DMS153 (cell line): ENCODE measurements at places on chromosomes 5 and 9.

DNA sequence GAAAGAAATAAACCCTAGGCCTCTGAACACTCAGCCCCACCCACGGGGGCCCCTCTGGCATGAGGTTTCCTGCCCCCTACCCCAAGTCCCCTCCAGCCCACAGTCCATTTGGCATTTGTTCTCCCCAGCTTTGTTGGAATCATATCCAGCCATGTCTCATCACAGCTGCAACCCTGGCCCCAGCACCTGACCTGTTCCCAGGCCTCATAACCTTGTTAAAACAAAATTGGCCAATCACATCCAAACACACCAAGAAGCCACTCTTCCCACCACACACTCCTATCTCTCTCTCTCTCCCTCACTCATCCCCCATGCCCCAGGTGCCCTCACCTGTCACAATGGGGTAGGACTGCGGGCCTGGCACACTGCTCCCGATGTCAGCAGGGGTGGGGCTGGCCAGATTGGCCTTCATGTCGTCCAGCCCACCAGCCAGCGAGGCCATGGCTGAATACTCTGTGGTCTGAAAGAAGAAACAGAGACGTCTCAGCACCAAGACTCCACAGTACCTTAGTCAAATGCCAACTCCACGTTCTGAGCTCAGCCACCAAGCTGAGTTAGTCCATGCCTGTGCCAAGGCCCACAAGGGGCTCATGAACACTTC lies 110.9 kb downstream of the PAX5 start:
- no peak for DNase-seq

DNA sequence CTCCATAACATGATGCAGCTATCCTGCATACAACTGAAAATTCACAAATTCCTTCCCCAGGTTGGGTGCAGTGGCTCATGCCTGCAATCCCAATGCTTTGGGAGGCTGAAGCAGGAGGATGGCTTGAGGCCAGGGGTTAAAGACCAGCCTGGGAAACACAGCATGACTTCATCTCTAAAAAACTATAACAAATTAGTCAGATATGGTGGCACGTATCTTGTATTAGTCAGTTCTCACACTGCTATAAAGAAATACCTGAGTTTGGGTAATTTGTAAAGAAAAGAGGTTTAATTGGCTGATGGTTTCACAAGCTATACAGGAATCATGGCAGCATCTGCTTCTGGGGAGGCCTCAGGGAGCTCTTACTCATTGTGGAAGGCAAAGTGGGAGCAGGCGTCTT lies 56.4 kb upstream of the DAPK1 start:
- no peak for DNase-seq

GRCh38 chr9:94811074-94811473 lies 84.6 kb downstream of the AOPEP start:
- no peak for DNase-seq

DNA sequence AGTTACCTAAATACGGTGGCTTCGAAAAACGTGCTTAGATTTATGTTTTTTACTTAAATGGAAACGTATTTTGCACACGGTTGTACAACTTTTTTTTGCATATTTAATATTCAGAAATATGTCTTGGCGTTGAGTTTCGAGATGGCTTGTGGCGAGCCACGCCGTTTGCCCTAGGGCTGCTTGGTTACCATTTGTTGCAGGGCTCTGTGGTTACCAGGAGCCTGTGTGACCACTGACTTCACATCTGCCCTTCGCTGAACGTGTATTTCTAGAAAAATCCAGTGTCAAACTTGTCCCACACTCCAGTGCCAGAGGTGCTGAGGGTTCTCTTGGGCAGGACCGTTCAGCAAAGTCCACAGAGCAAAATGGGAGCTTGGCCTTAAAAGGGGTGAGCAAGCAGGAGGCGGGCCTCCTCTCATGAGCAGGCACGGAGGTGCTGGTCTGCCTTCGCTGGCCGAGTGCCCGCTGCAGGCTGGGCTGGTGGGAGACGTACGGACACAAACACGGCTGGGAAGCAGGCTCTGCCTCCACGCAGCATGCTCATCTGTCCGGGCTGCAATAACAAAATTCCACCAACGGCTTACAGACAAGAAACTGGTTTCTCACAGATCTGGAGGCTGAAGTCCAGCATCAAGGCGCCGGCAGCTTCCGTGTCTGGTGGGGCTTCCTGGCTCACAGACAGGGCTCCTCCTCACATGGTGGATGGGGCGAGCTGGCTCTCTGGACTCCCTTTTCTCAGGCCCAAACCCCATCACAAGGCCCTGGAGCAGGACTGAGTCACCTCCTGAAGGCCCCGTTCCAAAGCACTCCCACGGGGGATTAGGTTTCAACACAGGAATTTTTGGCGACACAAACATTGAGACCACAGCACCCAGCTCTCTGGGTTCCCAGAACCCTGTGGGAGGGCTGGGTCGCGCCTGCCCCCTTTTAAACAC lies 5.4 kb downstream of the MRPL36 start:
- DNase-seq, result no peak

DNA sequence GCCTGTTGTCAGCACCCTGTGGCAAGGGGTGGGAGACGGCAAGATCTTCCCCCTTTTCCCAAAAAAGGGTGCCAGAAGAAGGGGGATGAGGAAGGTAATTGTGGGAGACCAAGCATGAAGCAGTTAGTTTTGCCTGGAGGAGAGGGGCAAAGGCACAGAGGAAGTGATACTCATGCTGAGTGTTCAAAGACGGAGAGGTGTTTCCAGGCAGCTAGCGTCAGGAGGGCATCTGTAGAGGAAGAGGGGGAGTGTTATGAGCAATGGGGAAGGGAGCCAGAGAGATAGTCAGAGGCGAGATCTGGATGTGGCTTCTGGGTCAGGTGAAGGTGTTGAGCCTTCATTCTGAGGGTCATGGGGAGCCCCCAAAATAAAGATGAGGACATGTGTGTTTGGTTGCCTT lies 26.9 kb upstream of the ADAM19 start:
- no peak for DNase-seq

DNA sequence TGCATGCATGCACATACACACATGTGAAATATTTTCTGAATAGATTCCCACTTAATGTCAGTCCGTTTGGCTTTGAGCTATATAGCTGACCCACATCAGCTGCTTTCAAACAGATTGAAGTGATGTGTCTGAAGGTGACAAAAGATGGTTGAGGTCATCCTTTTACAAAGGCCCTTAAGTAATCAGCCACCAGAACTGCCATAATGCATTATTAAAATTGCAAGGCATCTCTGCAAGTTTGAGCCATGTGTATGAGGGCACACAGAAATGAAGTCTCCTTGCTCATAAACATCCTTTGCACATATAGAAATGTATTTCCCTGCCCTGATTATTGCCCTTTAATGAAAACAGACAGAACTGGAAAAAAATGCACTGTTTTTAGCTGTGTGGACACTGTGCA lies 1043.0 kb upstream of the C9orf72 start:
- no peak for DNase-seq

- DNase-seq, result no peak
Observed at GRCh38 chr9:76373173-76373783, 20.9 kb downstream of the RFK start.

- no peak for DNase-seq
Observed at GRCh38 chr9:87115785-87116184, 168.5 kb upstream of the GAS1 start.

DNA sequence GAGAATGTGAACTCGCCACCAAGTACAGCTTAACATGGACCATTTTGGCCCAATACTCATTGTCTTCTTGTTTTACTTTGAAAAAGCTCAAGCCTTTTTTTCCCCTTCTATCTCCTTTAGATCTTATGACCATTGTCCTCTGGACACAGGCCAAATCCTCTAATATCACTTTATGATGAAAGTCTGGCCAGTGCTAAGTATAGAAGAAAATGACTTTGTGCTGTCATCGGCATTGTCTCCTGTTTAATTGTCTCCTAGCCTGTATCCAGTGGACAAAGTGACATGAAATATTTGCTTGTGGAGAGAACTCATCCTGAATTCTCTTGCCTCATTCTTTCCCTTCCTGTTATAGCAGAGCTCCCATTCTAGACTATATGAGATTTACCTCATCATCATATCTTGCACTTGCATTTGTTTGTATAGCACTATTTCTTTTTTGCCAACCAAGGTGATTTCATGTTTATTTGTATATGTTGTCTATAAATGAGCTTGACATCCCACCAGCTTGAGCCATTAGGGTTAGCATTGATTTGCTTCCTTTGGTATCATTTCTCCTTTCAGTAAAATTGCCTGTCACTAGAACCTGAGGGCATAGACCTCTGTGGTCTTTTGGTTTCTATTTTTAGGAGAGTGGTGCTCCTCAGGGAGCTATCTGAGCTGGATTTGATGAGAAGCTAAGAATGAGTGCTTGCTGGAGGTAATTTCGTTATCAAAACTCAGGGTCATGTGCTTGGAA lies 18.8 kb upstream of the TNFAIP8 start:
- no peak for DNase-seq

- DNase-seq, result no peak
Observed at GRCh38 chr9:104748359-104749031, 1.0 kb downstream of the NIPSNAP3A start.

- no peak for DNase-seq
Observed at GRCh38 chr9:117596678-117597077, 107.5 kb upstream of the TLR4 start.
